Cardiac muscle cell (in vitro differentiated cells and primary cell): ENCODE measurements at places on chromosomes 6 and 20. TPM values are rescaled to one million over a fixed set of nuclear protein-coding genes. Genes with fewer than 3 reads are reported as not detected.

Gene PRL
- total RNA-seq = not detected in 2 replicates

Gene SOBP
- total RNA-seq = 24.0 and 30.8 TPM in 2 replicates

Gene RAET1G
- not detected in 2 replicates for total RNA-seq

Gene TNFRSF21
- total RNA-seq = 12.6 and 19.0 TPM in 2 replicates

Gene GID8
- 42.1 and 49.5 TPM in 2 replicates for total RNA-seq

DNA sequence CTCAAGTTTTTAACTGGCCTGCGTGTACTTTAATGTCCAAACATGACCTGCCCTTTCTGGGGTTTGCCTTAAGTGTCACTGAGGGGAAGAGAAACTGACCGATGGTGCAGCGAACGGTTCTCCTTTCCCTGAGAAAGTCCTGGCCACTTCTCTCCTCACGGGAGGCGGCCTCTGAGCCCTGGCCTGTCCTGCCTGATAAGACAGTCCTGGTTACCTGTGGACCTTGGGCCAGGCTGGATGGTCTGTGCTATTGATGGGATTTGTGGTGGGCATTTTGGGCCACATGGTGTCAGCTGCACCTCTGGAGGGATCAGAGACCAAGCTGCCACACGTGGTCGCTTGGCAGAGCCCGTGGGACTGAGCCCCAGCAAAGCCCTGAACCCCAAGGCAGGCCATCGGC, 11.6 kb upstream of the NTSR1 start:
- DNase-seq = no peak

DNA sequence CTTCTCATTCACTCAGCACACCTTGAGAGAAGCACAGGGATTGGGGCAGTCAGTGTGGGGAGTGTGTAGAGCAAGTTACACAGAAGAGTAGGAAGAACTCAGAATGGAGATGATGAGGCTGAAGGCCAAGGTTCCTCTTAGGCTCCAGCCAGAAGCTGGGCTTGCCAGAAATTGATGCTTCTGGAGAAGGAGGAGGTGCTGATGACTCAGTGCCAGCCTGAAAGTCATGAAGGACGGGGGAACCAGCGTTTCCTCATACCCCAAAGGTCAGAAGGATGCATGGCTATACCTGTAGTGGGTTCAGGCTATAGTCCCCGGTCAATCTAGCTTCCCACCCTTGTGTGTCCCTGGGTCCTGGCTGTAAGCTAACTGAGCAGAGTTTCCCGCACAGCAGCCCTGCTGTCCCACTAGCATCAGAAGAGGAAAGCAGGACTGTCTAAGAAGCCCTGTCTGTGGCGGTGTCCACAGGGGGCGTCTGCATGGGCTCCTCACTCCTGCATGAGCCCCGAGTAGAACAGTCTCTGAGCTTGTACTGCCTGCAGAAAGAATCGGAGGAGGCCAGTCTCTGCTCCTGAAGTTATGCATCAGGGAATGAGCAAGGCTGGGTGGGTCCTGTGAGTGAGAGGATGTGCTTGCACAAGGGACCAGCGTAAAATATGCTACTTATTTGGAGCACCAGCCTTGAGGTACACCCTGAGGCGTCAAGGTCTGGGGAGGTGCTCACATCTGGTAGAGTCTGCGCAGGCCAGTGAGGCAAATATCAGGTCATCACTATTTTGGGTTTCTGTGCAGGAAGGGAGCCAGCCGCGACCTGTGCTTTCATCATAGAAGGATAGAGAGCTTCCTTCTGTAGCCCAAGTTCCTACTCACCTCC, 148.5 kb downstream of the MRPL14 start:
- DNase-seq = peak; percentile 35

- no peak for DNase-seq
These were observed 211.9 kb upstream of the CNR1 start for GRCh38 chr6:88377976-88378568.

GRCh38 chr6:168216117-168216516, 103.5 kb downstream of the DACT2 start:
- no peak for DNase-seq

- no peak for DNase-seq
These were observed 156.7 kb downstream of the GRM4 start for GRCh38 chr6:33989016-33989854.

DNA sequence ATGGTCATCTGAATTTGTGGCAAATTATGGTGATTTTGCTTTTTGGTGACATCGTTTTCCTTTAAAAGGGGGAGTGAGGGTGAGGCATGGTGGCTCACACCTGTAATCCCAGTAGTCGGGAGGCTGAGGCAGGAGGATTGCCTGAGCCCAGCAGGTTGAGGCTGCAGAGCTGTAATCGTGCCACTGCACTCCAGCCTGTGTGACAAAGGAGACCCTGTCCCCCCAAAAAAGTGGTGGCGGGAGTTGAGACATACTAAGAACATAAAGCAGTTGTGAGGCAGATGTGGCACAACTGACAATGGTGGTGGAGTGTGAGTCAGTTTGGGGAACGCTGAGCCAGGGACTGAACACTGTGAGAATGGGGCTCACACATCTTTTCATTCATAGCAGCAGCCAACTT, 45.5 kb downstream of the ADNP start:
- no peak for DNase-seq

DNA sequence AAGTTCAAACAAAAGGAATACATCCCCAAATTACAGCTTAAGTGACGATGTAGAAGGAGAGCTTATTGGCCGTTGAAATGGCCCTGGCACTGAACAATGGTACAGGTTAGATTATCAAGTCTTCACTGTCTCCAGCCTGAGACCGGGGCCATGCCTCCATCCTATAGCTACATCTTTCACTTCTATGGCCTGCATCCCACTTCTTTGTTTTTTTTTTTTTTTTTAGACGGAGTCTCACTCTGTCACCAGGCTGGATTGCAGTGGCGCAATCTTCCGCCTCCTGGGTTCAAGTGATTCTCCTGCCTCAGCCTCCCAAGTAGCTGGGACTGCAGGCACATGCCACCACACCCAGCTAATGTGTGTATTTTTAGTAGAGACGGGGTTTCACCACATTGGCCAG, 464.6 kb downstream of the CDH26 start:
- no peak for DNase-seq

- peak; percentile 32 for DNase-seq
These were observed 10.4 kb upstream of the VNN2 start for GRCh38 chr6:132768051-132768517.

- DNase-seq = no peak
These were observed 50.5 kb downstream of the SLC22A23 start for GRCh38 chr6:3406362-3406821.
